ENCODE measurements at places on chromosomes 16 and 17.

DNA sequence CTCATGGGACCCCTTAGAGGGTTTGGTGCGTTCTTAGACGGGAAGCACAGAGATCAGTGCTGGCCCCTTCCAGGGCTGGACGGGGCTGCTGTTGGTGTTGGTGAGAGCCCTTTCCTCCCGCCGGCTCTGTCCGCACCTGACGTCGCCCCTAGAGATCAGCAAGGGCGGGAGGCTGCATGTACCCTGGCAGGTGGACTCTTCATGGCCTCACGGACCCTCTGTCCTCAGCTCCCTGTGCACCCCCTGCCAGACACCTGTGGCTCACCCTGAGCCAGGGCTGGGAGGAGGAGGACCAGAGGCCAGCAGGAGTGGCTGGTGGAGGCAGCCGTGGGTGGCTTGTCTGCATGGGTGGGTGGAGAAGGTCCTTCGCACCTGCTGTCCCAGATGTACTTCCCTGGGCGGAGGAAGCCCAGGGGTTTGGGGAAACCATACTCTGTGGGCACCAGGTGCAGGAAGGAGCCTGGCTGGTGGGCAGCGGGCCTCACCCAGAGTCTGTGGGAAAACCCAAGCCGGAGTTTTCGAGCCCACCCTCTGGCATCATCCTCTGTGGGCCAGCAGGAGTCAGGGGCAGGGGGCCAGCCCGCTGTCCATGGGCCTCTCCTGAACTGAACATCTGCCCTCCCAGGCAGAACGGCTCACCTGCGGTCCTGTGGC is 348.6 kb downstream of the SEC14L1 start:
- DNase-seq = no peak

- no peak for DNase-seq
Observed at GRCh38 chr17:21185061-21185460, 28.9 kb downstream of the TMEM11 start.

DNA sequence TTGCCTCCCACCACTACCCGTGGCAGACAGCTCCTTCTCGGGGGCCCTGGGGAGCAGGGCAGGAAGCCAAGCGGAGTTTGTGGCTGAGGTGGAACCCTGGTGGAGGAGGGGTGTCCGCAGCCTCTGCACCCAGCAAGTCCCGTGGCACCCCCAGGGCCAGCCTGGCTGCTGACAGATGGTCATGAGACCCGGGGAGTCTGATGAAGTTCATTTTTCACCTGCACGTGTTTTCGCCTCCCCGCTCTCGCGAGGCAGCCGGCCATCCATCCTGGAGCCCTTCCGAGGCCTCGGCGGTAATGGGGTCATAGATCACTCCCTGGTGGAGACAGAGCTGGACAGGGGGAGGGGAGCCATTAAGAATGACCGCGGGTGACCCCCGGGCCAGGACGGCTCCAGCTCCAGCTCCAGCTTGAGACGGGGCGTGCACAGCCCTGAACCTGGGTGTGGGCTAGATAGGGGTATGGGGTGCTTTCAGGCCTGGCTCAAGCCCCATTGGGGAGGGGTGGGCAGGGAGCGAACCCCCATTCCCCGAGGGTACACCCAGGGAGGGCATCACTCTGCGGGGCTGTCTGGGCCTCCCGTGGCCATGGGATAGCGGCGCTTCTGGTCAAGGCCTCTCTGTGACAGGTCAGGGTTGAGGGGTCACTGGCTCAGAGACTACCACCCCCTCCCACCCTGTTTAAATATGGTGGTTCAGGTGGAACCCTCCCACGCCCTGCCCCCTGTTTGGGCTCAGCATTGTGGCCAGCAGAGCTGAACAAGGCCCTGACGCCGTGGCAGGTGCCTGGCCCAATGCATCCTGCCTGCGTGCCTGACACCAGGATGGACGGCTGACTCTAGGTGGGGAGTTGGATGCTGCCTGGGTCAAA is 227.4 kb upstream of the GSE1 start:
- no peak for DNase-seq

GRCh38 chr17:72684405-72685020 is 408.0 kb downstream of the SLC39A11 start:
- no peak for DNase-seq

DNA sequence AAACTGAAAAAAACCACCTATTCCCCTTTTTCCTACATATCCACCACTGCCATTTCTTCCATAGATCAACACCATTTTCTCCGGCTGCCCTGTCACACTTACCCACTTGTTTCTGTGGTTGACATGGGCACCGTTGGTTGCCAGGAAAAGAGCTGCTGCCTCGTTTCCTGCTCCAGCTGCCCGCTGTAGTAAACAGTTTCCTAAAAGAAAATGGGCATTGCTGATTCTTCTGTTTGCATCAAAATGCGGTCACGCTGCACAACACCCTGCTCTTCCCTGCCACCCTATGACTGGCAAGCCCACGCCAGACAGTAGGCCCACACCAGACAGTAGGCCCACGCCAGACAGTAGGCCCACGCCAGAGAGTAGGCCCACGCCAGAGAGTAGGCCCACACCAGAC is 46.3 kb downstream of the CYB5D2 start:
- DNase-seq = no peak

GRCh38 chr16:79069121-79069520 is 531.4 kb downstream of the MAF start:
- DNase-seq = no peak

DNA sequence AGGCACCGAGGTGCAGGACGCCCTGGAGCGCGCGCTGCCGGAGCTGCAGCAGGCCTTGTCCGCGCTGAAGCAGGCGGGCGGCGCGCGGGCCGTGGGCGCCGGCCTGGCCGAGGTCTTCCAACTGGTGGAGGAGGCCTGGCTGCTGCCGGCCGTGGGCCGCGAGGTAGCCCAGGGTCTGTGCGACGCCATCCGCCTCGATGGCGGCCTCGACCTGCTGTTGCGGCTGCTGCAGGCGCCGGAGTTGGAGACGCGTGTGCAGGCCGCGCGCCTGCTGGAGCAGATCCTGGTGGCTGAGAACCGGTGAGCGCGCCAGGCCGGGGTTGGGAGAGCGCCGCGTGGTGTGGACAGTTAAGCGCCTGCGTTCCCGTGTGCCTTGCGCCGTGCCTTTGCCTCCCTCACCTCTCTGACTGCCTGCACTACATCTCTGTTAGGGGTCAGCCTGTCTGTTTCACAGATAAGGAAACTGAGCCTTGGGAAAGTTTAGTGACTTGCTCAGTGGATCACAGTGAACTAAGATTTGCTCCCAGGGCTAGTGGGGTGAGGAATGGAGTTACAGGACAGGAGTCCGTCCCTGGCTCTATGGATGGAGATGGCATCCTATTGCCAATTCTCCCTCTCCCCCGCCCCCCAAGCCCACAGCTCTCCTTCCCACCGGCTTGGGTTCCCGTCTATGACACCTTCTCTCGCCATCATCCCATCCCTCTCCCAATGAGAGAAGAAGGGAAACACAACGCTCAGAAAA is 880 bp downstream of the SARM1 start:
- no peak for DNase-seq

DNA sequence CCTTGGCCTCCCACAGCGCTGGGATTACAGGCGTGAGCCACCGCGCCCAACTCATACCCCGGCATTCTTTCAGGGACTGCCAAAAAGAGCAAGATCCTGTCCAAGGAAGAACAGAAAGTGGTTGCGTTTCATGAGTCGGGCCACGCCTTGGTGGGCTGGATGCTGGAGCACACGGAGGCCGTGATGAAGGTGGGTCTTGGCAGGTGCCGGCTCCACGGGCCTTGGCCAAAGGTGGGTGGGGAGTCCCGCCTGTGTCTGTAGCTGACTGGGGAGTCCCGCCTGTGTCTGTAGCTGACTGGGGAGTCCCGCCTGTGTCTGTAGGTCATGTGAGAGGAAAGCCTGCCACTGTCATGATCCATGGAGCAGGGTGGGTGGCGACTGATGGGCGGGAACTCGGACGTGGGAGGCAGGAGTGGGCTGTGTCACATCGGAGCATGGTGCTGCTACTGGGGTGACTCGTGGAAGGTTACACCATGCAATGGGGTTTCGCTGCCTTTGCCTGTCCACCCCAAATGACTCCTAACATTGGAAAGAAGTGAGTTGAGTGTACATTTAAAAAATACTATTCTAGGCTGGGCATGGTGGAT is 10.0 kb upstream of the RPL13 start:
- DNase-seq = no peak

DNA sequence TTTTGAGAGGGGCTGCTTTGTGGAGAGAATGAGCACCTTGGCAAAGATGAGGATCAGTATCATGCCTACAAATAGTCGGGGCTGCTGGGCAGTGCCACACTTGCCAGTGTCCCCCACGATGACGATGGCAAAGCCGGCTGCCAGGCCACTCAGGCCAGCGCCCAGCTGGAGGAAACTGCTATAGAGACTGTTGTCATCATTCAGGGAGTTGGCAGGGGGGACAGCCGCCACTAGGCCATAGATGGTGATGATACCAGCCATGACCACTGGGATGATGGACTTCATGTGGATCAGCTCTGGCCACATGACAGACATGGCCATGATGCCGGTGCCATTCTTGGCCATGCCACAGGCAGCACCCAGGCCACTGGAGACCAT is 23.8 kb downstream of the MINK1 start:
- DNase-seq = no peak

DNA sequence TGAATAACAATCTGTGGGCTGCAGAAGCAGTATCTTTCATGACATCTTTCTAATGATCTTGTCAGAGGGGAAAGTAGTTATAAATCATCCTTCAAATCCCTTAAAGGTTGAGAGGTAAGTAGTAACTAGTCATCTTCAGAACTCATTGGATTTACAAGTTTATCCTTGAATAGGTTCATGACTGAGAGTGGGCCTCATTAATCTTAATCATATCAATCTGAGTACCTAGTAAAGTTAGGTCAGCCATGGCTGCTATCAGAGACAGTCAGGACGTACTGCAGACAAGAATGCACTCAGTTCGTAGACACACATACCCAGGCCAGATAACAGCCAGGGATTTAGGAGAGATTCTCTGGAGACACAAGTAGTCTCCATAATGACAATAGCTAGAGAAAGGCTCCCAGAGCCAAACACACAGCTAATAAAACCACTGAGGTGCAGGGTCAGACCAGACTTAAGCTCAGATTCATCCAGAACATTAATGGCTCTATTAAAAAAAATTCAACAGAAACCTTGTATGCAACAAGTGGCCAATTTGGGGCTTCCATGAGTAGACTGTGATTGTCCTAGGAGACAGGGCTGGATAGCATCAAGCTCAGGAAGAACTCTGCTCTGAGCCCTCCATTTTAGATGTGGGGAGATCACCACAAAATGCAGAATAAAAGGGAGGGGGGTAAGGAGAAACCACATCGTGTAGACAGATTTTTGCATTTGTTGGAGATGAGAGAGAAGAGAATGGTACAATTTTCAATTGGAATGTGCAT is 65.8 kb downstream of the TBX4 start:
- no peak for DNase-seq

DNA sequence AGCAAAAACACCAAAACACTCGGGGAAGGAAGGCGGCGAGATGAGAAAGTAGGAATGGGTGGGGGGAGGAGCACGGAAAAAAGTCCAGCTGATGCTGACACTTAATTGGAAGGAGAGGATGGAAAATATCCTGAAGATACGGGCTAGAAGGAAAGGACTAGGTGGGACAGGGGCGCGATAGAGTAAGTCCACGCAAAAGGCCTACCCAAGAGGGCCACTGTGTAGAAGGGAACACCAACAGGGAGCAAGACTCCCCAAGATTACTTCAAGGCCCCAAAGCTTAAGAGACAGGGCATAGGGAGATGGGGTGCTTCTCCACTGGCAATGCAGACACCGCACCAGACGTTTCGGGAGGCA is 736 bp downstream of the APPBP2 start:
- DNase-seq = no peak

GRCh38 chr16:68994324-68994723 is 111.1 kb upstream of the HAS3 start:
- DNase-seq = no peak

DNA sequence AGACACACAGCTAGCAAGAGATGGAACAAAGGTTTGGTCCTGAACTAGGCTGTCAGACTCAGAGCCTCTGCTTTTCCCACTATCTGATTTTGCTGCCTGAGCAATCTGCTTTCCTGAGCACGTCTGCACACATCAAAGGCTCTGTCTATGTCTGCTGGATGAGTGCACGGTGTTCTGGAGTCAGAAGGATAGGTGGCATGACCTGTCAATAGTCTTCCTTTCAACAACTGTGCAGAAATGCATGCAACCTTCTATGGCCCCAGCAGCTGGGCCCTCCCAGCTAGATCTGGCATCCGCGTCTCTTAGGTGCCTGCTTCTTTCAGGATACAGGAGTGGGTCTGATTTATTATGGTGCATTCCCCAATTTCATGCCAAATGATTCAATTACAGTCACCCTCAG is 138.3 kb downstream of the UTP18 start:
- DNase-seq = no peak

DNA sequence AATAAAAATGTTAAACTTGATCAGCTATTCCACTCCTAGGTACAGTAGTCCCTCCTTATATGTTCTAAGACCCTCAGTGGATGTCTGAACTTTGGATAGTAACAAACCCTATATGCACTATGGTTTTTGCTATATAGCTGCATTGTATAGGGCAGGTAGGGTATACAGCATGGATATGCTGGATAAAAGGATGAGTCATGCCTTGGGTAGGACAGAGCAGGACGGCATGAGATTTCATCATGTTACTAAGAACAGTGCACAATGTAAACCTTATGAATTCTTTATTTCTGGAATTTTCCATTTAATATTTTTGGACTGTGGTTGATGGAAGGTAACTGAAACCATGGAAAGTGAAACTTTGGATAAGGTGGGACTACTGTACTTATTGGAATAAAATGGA is 235.1 kb downstream of the CEP112 start:
- DNase-seq = no peak

GRCh38 chr17:45871718-45872117 is 22.6 kb upstream of the MAPT start:
- DNase-seq = no peak

DNA sequence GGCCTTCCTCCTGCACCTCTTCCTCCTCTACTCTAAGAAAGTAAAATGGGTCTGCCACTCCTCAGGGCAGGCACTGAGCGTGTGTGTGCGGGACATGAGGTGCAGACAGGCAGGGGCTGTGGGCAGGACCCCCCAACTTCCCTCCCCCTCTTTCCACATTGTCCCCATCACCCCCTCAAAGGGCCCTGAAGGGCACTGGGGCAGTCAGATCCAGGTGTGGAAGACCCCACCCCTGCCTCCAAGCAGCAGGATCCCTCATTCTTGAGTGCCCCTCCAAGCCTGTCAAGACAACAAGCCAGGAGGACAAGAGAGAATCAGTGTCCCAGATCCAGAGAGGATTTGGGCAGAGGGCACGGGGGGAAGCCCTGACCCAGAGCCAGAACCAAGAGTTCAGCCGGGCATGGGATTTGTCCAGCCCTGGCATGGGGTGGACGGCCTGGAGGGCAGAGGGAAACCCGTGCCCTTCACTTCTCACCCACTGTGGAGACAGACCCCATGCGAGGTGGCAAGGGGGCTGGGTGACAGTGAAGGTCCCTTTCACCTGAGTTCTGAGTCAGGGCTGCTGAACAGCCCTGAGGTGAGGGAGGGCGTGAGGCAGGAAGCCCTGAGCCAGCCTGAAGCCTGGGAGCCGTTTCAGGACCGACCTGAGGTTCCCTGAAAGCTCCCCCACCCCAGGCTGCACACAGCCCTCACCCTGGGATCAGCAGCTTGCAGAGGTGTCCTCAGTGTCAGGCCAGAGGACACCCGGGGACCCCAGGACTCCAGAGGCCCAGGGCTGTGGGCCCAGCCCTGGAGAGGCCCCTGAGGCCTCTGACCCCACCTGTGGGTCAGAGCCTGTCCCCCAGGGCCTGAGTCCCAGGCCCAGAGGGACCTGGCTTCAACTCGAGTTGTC is 45.8 kb downstream of the USP22 start:
- no peak for DNase-seq

GRCh38 chr16:3479654-3480216 is 15.6 kb downstream of the C16orf90 start:
- DNase-seq = no peak

GRCh38 chr16:89798832-89799370 is 17.5 kb downstream of the FANCA start:
- no peak for DNase-seq

Measured in cortex of kidney (tissue), 1 donor.